ENCODE measurements at places on chromosomes 1 and 21.

- DNase-seq, result no peak
Observed at GRCh38 chr21:37098751-37099150, 25.7 kb downstream of the TTC3 start.

- DNase-seq, result no peak
Observed at GRCh38 chr1:96999191-96999590, 277.6 kb downstream of the PTBP2 start.

GRCh38 chr1:113647164-113647563, 112.1 kb downstream of the PHTF1 start:
- DNase-seq, result no peak

DNA sequence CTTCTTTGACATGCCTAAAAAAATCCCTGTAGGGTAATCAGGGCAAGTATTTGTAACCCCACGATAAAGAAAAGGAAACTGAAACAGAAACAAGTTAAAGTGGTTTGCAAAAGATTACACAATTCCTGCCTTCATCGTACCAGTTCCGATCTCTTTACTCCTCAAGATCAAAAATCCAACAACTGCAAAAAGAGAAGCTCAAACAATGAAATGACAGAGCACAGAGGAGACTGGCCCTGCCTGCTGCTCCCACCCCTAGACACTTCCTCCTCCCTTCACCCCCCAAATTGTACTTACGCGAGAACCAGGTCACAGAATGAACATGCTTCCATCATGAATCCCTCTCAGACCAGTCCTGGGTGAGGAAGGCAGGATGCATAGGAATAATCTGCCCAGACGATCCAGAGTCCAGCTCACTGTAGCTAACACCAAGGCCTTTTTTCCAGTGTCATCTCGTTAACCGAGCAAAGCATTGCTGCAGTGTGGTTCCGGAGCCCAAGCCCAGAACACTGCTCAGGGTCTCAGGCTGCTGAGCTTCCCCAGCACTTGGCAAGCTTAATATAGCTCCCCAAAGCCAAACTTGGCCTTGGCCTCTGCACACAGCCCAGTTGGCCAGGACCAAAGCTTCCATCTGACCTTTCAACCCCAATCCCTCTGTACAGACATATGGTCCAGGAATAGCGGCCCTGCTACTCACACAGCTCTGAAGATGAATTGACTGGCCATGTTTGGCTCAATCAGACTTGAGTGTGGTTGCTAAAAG, 20.3 kb downstream of the RXRG start:
- DNase-seq, result no peak

- DNase-seq, result no peak
Observed at GRCh38 chr1:100051401-100051800, 81.3 kb downstream of the SASS6 start.

DNA sequence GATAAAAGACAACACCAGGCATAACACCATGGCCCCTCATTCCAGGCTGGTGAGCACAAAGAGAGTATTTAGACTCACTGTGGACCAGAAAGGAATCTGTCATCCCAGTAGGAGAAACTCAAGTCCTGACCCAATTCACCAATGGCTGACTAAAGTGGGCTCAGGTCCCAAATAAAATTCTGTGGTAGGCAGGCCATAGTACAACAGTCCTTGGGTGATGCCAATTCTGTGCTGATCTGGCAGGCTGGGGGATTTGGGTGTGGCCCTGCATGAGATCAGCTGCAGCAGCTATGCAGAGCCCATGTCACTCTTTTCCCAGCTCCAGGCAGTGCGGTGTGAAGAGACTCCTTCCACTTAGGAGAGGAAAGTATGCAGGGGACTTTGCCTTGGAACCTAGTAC, 245.1 kb downstream of the LBR start:
- DNase-seq, result no peak

DNA sequence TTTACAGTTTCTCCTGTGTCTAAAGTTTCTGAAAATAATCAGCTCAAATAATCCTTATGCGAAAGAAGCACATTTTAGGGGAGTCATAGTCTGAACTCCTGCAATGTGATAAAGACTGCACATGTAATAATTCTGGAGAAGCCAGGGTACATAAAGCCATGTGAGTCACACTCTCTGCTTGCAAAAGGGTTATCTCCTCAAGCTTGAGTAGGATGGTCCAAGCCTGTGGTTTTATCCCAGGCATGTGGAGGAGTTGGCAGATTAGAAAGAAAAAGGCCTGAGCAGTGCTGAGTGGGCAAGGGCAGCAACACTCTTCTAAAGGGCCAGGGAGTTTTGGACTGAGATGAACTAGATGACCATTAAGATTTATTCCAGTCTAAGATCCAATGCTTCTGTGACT, 220.4 kb downstream of the RHOU start:
- DNase-seq, result no peak

- DNase-seq, result no peak
Observed at GRCh38 chr1:183101841-183102276, 78.6 kb downstream of the LAMC1 start.

GRCh38 chr21:33893917-33894316, 21.7 kb downstream of the ATP5PO start:
- DNase-seq, result no peak

GRCh38 chr1:234712891-234713305, 102.9 kb upstream of the IRF2BP2 start:
- DNase-seq, result no peak

DNA sequence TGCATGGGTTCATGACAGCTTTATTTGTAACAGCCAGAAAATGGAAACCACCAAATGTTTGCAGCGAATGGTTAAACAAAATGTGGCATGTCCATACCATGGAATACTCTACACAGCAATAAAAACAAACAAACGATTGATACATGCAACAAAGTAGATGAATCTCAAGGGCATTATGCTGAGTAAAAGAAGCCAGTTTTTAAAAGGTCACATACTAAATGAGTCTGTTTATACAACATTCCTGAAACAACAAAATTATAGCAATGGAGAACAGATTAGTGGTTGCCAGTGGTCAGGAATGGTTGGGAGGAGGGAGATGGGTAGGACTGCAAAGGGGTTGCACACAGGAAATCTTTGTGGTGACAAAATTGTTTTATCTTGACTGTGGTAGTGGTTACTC, 202.4 kb upstream of the UBE2U start:
- DNase-seq, result no peak

- DNase-seq, result no peak
Observed at GRCh38 chr1:66685670-66686069, 66.6 kb upstream of the DYNLT5 start.

GRCh38 chr1:24363994-24364393, 44.8 kb downstream of the GRHL3 start:
- DNase-seq, result no peak

DNA sequence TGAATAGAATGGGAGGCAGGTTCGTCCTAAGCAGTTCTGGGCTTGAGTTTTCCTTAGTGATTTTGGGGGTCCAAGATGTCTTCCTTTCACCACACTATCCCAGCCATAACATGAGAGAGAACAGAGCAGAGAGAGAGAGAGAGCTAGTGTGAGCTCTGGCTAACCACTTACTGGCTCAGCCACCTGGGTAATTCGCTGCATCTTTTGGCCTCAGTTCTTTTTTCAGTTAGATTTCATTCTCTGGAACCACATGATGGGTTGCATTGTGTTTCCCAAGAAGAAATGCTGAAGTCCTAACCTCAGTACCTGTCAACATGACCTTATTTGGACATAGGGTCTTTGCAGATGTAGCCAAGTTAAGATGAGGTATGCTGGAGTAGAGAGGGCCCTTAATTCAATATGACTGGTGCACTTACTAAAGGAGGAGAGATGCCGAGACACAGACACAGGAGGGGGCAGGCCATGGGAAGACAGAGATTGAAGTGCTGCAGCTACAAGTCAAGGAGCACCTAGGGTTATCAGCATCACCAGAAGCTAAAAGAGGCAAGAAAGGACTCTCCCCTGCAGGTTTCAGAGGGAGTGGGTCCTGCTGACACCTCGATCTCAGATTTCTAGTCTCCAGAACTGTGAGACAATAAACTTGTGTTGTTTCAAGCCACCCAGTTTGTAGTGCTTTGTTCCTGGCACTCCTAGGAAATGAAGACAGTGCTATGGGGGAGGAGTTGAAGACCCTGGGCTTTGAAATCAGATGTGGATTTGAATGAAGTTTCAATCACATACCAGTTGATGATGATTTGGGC, 26.2 kb upstream of the TARBP1 start:
- DNase-seq, result no peak

- DNase-seq, result no peak
Observed at GRCh38 chr1:156490401-156491032, 10.1 kb downstream of the MEF2D start.

- no peak for DNase-seq
Observed at GRCh38 chr21:37828991-37829390, 87.3 kb downstream of the KCNJ6 start.

- DNase-seq, result no peak
Observed at GRCh38 chr21:44010429-44010828, 1.7 kb upstream of the TRAPPC10 start.

DNA sequence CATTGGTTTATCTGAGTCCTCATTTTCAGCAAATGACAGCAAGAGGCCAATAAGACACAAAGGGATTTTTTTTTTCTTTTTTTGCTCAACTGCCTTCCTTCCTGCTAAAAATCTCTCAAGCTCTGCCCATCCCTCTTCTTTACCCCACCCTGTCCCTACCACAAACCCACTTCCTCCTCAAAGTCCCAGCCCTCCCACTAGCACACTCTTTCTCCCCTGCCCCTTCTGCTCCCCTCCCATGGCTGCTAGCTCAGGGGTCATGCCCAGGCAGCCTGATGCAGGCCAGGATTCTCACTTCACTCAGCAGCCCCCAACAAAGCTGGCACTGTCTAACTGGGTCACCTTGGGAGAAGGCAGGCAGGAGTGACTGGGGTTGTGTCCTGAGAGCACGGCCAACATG, 28.8 kb upstream of the PPP2R5A start:
- DNase-seq, result no peak

DNA sequence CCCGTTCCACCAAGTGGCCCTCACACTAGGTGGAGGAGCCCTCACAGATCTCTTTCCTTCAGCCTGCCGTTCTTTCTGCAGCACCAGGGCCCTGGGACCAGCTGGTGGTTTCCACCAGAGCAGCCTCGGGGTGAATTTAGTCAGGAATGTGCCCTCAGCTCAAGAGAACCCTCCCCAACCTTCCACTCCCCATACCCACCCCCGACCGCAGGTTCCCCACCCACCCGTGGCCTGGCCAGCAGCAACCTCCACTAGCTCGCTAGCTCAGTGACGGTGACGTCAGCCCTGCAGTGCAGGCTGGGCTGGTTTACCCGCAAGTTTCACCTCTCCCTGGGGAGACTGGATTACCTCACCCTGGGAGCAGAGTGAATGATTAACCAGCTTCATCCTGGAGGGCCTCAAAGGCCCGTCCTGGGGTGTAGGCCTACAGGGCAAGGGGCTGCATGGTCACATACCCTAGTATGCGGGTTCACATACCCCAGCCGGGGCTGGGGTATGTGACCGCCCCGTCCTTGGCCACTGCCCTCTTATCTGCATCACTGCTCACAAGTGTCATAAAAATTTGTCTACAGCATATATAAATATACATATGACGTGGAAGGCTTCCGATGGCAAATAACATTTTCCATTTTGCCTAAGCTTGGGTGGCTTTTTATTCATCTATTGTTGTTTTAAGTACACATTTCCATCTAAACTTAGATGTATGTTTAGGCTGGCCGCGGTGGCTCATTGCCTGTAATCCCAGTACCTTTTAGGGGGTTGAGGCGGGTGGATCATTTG, 24.5 kb downstream of the ELF3 start:
- DNase-seq, result no peak

GRCh38 chr21:45256912-45257672, 30.6 kb downstream of the POFUT2 start:
- DNase-seq, result no peak

DNA sequence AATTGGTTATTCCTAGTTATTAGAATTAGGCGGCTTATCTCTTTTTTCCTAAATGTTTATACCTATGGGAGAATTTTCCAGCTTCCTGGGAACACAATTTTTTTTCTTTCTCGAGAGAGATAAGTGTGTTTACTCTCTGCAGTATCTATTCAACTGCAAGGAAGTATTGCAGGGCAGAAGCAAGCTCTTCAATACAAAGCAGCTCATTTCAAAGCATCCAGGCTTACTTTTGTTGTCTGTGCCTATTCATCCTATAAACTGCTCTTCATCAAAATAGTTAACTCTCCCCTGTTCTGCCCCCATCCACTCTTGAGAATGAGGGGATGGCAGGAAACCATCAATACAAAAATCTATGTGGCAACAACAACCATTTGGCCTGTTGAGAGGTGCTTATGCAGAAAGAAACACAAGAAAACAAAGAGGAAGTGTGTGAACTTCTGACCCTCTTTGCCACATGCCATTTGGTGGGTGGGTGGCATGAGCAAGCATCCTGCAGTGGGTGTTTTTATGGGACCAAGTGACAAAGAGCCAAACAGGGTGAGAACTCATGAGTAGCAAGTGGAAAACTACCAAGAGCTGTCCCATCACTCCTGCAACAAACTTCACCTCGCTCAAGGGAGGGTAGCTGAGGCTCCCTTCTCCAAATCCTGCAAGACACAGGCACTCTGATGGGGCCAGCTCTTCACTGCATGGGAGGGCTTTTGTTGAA, 50.6 kb upstream of the MRPS6 start:
- DNase-seq, result no peak

DNA sequence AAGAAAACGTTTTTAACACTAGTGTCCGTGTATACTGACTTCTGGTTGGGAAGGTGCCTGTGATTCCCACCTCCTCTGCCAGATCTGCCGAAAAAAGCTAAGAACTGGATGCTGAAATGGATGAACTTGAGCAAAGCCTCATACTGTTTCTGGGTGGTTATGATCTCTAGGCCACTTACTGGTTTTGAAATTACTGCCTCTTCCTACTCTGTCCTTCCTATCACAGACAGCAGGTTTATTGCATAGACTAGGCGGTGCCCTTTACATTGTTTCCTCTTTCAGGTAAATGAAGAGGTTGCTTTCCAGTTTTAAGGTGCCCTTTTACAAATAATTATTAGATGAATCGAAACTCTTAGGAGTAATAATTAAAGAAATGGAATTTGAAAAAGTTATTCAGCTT, 27.5 kb downstream of the PEX14 start:
- no peak for DNase-seq

- peak; percentile 71 for DNase-seq
Observed at GRCh38 chr1:7783178-7783711, 846 bp upstream of the PER3 start.

- peak; percentile 55 for DNase-seq
Observed at GRCh38 chr1:27301582-27302199, 20.3 kb upstream of the TMEM222 start.

Measured in COR-L47 (cell line).